Inflammatory macrophage treated with lipopolysaccharide for 4 hours (primary cell): ENCODE measurements at places on chromosomes 12 and 14.

DNA sequence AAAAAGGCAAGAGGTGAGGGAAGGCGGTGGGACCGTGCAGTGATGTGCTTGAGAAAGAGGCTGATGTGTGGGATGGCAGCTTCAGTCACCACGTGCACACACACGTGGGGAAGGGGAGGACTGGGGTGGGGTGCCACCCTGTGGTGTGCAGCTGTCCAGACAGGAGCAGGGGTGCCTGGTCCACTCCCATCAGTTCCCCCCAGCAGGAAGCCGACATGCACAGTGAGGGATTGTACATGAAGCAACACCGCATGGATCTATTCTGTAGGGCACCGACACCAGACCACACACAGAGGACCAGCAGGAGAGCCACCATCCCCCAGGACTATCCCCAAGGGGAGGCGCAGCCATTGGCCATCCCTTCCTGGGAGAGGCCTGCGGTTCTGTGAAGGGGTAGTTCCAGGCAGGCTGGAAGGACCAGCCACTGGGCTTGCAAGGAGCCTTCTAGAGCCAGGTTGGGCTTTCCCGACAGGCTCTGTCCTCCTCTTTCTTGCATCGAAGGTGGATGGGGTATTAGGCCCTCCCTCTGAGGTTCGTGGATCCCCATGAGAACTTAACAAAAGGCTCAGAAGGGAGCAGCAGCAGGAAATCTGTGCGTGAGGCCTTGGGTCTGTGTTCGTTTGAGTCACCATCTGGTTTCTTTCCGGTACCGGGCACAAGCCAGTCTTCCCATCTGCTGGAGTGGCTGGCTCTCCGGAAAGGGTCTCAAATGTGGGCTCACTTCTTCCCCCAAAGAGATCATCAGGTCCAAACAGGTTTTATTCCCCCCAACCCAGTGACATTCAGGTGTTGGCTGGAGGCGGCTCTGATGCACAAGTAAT, 59.8 kb downstream of the PLEKHG3 start:
- DNase-seq = peak; percentile 3

GRCh38 chr14:74609721-74610120, 2.3 kb downstream of the LTBP2 start:
- DNase-seq = no peak

GRCh38 chr12:50925342-50925651, 27.0 kb upstream of the HIGD1C start:
- DNase-seq = no peak

GRCh38 chr12:30000401-30000800, 216.7 kb upstream of the TMTC1 start:
- DNase-seq = no peak

DNA sequence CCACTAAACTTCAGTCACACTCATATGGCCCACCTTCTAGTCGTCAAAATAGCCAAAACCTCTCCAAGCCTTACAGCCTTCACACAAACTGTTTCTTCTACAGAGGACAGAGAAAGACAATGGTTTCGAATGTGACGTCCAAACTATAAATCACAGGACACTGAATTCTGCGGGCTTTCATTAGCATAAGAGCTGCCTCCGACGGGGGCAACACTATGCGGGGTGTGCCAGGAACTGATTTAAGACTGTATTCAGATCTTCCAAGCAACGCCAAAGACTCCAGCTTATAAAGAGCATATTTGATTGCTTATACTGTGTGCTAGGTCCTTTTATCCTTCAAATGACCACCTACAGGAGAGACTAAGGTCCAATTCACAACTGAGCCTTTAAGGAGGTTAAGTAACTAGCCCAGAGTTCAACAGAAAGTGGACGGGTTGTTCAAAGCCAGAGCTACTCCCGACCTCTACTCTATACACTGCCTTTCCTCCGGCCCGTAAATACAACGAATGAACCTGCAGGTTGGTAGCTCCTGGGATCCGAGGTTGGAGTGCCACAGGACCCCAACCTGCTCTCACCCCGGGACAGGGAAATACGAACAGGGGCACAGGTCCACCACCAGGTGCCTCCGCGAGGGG, 575 bp downstream of the L2HGDH start:
- peak; percentile 19 for DNase-seq
